Mesenteric fat pad (tissue), 1 donor: ENCODE measurements at places on chromosomes 3 and 15.
A peak's percentile ranks its signal among the peaks of the same experiment; 100 is the strongest.

DNA sequence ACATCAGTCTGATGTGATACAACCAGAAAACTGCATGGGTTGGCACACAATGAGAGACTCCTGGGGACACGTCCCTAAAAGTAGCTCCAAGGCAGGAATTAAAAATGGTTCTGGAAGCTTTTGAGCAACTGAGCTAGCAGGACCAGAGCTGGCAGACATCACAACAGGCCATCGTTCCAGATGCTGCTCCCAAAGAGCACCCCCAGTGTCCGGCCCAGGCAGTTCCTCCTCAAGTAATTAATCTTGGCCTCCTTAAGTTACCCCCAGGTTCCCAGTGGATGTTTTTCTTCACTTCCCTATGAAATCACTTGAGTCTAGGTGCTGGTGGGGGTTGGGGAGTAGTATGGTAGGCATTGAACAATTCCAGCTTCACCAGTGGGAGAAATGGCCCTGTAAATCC lies 711.6 kb downstream of the MECOM start:
- no peak for DNase-seq

- DNase-seq, result no peak
Observed at GRCh38 chr3:85255949-85256348, 297.2 kb downstream of the CADM2 start.

GRCh38 chr3:115498898-115499297 lies 124.4 kb upstream of the GAP43 start:
- DNase-seq, result no peak

DNA sequence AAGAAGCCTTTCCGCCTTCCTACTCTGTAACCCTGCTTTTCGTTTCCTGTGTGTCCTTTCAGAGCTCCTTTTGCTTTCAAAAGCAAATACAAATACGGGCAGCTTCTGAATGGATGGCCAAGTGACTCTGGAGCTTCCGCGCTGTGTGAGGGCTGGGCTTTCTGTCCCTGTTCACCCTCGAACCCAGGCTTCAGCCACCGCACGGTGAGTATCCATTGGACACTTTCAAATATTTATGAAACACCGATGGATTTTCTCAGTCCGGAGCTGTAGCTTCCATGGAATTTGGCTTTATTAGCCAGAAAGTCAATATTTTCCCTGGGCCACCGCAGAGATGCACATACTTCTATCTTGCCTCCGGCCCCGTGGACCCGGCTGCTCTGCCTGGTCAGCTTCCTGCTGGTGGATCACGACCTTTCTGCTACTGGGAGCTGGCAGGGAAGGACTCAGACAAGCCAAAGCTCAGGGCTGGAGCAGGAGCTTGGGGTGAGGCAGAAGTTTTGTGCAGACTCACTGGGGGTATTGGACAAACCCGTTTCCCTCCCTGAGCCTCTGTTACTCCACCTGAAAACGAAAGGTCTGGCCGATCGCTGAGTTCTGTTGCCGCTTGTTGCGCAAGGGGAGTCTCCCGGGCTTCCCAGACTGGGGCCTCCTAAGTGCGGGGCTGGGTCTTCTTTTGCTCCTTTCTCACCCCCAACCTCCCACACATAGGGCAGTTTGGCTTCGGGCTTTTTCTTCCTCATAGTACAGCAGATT lies 63.6 kb downstream of the LINGO1 start:
- DNase-seq, result no peak

DNA sequence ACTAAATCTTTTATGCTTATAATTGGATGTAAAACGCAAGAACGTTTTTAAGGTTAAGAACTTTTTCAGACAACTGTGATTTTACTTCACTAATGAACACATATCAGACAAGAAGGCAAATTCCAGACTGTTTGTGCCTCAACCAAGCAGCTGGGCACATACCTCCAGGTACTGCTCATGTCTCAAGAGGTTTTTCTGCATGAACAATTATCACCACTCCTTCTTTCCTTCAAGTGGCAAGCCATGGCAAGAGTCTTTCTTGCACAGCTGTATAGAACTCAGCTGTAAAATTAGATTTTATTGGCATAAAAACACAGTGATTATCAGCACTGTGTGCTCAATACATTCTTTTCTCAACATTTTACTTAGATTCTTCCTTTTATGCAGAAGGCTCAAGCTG lies 64.3 kb downstream of the FNDC3B start:
- no peak for DNase-seq

GRCh38 chr15:65363766-65364165 lies 14.0 kb downstream of the IGDCC3 start:
- no peak for DNase-seq

GRCh38 chr15:79918278-79918677 lies 21.5 kb upstream of the MTHFS start:
- DNase-seq, result no peak

GRCh38 chr3:6785726-6786125 lies 75.2 kb upstream of the GRM7 start:
- no peak for DNase-seq

DNA sequence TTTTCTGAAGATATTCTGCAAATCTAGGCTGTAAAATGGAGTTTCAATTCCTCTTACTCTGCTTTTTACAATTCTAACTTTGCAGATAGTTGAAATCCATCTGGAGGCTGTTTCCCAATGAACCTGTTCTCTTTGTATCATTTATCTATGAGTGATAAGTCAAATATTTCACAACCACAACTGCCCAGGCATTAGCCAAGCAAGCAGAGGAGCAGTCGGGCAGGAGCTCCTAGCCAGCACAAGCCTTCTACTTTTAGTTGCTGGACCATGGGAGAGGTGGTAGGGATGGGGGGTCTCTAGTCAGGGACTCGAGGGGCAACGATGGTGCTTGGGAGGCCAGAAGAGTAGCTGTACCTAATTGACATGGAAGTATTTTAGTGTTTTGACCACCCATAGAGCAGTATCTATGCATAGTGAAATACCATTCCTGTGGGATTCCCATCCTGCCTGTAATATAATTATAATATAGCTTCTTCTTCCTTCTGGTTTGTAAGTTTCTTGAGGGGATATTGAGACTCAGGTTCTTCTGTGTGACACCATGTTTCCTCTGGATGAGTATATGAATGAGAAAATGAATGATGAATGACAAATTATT lies 353.5 kb upstream of the IL12A start:
- no peak for DNase-seq

DNA sequence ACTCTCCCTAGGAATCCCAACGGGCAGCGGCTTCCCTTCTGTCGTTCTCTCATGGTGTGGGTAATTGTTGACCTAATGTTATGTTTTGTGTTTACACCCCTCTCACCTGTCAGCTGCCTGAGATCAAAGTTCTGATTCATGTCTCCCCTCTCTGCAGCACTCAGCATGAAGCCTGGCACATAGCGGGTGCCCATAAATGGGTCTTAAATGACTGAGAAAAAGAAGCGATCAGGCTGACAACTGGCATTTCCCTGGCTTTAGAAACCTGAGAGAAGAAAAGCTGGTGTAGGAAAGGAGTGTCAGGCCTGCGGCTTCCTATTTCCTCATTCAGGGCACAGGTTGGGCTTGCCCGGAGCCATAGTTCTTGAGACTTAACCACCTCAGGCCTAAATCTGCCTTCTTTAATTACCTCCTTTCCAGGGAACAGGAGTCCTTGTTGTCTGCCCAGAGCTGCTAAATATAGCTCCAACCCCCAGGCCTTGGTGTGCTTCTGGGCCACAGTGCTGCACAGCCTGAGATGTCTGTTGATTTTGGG lies 31.8 kb downstream of the LPP start:
- no peak for DNase-seq

- no peak for DNase-seq
Observed at GRCh38 chr3:24182756-24183155, 237.7 kb downstream of the NR1D2 start.

GRCh38 chr3:114290911-114291901 lies 2.6 kb upstream of the TIGIT start:
- no peak for DNase-seq

GRCh38 chr3:111595232-111595631 lies at the start of gene ZBED2:
Gene ZBED2 (minus strand): TSS chr3:111595346. CDS start chr3:111594201, 1,145 bp downstream.
- DNase-seq, result no peak

DNA sequence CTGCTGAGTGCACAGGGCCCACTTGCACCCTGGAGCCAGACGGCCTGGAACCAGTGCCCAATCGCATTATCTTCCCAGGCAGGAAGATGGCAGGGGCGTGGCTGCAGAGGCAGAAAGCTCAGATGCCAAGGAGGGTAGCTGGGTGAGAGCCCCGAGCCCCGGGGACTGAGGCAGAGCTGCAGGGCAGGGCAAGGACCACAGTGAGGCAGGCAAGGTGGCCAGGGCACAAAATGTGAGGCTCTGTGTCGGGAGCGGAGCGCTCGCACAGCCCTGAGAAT lies 1.6 kb upstream of the CCDC33 start:
- DNase-seq, result no peak

GRCh38 chr15:55407498-55408011 lies 604 bp downstream of the CCPG1 start:
- DNase-seq, result no peak

- no peak for DNase-seq
Observed at GRCh38 chr15:61050844-61051568, 178.1 kb downstream of the RORA start.

GRCh38 chr3:16484216-16484615 lies 29.3 kb downstream of the RFTN1 start:
- DNase-seq, result no peak

GRCh38 chr15:66841953-66842681 lies 140.1 kb downstream of the SMAD6 start:
- DNase-seq, result peak; percentile 93

GRCh38 chr3:13282986-13283876 lies 136.9 kb downstream of the NUP210 start:
- no peak for DNase-seq

DNA sequence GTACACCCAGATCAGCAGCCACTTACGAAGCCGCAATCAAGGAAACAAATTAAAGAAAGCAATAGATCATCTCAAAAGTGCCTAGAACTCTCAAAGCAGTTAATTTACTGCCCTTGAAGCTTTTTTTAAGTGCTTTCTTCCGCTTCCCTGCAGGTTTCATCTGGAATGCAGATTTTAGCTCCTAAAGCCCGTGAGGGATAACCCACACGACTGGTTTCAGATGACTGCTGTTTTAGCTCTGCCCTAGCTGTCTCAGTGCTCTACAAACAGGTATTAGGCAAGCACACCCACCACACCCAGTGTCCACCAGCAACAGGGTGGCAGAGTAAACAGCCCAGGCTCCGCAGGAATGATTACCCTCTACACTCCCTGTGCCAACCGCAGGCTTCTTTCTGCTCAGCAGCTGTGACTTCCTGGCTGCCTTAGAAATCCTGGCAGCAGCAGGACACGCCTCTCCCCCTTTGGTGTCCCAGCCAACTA lies 126.0 kb downstream of the FMN1 start:
- DNase-seq, result no peak

DNA sequence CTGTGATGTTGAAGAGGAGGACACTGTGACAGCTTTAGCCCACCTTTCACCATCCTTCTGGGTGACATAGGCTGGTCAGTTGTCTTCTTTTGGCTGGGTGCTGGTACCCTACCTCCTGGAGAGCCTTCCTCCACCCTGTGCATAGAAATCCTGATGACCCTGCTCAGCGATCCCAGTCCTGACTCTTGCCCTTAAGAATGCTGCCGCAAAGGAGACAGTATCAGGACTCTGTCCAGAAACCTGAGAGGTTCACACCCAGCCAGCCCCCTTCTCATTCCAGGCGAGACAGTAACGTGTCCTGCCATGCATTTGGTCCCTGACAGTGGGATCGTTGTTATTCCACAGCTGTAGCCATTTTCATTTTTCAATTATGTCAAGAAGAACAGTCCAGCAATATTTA lies 312.8 kb upstream of the CHRM5 start:
- DNase-seq, result no peak

DNA sequence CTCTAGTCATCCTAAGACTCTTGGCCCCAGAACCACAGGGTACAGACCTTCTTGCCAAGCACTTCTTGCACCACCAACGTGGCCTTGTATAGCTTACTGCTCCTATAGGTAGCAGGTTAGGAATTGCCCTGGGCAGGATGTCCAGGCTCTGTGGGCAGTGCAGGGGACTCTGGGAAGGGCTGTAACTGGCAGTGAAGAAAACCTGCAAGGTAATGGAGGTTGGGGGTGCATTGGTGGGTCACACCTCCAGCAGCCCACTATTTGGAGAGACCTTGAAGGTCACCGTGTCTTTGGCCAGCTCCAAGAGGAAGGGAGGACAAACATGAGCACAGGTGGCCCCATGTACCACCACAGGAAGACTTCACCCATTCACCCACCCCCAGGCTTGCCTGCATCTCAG lies 21.3 kb upstream of the XYLB start:
- DNase-seq, result no peak

GRCh38 chr15:41018534-41018933 lies 65.3 kb downstream of the CHAC1 start:
- no peak for DNase-seq

DNA sequence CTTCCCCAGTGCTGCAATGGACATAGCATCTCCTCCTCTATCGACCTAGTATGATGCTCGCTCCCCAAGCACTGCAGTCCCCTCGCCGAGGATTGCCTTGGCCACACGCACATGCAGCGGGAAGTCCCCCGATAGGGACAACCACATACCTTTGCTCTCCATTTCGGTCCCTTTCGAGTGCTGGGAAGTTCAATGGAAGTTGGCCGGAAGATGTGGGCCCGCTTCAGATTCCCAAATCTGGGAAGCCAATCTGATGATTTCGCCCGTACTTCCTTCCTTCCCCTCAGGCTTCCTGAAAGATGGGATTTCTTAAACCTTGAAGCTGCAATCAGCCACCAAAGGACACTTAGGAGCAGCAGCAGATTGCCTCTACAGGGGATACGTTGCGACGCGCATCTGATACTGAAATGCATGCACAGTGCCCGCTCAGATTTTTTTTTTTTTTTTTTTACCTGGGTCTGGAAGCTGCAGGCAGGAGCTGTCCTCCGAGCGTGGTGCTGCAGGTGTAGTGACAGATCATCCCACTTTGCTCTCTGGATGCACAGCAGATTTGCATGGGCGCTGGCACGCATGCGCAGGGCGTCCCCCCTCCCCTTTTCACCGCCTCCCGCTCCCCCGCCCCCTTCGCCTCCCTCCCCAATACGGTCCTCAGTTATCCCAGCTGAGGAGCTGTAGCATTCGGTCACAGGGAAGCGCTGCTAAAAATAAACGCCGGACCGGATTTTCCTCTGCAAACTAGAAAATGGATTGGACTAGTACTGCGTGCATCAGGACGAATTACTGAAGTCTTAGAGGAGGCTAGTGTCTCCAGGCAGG lies at the start of gene FGF12:
Gene FGF12, minus strand, starts transcription at position 510 of the 816 bp plus-strand sequence.
- no peak for DNase-seq

GRCh38 chr15:35673093-35673684 lies 127.2 kb upstream of the DPH6 start:
- DNase-seq, result no peak

DNA sequence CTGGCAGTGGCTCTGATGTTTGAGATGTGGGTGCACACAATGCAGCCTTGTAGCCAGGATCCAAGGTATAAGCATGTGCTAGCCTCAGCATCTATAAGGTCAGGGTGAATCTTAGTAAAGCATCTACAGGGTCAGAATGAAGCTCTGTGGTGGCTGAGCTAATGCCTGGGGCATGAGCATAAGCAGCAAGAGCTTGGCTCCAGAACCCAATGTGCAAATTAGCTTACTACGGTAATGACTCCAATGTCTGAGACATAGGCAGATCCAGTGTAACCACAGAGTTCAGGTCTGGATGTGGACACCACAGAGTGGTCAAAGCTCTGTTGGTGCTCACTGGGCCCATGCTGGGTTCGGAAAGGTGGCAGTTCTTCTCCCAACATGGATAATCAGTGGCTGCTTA lies 304.5 kb upstream of the NECTIN3 start:
- DNase-seq, result no peak

- no peak for DNase-seq
Observed at GRCh38 chr3:39268549-39268900, 11.3 kb downstream of the CX3CR1 start.

GRCh38 chr15:61997786-61998185 lies 62.5 kb downstream of the VPS13C start:
- no peak for DNase-seq

- no peak for DNase-seq
Observed at GRCh38 chr3:69164296-69164695, 41.9 kb upstream of the LMOD3 start.
